ENCODE measurements at places on chromosomes 1 and 21.

GRCh38 chr21:33124889-33125288, 54.9 kb downstream of the OLIG1 start:
- no peak for DNase-seq

DNA sequence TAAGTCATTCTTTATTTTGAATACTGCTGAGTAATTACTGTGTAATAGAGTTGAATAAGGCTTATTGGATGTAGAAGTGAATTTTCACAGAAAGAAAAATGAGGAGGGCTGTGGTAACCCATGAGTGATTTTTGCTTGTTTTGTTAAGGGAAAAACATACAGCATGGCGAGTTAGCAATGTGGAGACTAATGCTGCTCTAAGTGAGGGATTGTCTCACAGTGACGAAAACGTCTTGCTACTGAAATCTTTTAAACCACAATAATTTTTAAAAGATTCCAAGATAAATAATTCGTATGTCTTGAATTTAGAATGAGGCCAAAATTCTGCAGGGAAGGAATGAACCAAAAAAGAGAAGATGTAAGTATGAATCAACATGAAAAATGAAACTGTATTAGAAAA, 16.2 kb upstream of the PLA2G4A start:
- DNase-seq = no peak

GRCh38 chr1:16396591-16396990, 29.5 kb downstream of the SZRD1 start:
- DNase-seq = no peak

GRCh38 chr1:193538003-193538354, 351.6 kb upstream of the B3GALT2 start:
- DNase-seq = no peak

DNA sequence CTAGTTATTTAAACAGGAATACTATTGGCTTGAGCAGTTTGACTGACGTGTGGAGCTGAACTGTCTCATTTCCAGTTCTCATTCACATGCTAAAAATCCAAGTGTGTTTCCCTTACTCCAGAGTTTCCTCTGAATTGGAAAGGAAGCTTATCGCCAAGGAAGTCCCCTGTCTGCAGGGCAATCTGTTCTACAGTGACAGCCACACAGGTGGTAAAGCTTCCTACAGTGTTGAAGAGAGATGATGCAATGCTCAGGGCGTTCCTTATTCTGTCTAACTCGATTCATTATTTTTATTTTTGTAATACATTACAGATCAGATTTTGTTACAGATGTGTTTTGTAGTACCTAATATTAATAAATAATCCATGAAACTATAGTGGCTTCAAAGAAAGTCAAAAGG, 41.3 kb downstream of the ADAMTS5 start:
- no peak for DNase-seq

DNA sequence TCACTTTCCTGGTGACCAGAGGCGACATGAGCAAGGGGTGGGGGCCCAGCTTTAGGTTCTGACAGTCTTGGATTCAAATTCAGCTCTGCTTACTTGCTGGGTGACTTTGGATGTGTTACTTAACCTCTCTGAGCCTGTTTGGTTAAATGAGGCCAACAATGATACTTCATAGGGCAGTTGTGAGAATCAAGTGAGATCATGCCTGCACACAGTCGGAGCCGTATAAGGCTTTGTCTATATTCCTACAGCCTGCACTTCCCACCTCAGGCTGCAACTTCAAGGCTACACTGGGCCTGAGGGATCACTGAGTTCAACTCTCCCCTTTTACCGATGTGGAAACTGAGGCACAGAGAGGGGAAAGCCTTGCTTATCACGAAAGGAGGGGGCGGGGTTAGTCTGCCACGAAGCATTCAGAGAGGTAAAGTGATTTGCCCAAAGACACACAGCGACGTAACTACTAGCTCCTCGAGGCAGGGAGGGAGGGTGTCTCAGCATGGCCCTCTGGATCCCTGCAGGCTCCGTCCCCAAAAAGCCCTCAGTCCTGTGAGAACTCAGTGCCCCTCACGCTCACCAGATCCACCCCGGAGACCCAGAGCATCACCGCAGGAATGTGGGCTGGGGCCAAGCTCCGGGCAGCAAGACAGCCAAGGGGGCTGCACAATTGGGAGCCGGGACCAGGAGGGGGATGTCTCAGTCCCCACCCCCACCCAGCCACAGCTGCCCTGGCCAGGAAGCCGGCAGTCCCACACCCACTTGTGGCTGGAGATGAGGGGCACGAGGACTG, 25.0 kb downstream of the SDC3 start:
- no peak for DNase-seq

DNA sequence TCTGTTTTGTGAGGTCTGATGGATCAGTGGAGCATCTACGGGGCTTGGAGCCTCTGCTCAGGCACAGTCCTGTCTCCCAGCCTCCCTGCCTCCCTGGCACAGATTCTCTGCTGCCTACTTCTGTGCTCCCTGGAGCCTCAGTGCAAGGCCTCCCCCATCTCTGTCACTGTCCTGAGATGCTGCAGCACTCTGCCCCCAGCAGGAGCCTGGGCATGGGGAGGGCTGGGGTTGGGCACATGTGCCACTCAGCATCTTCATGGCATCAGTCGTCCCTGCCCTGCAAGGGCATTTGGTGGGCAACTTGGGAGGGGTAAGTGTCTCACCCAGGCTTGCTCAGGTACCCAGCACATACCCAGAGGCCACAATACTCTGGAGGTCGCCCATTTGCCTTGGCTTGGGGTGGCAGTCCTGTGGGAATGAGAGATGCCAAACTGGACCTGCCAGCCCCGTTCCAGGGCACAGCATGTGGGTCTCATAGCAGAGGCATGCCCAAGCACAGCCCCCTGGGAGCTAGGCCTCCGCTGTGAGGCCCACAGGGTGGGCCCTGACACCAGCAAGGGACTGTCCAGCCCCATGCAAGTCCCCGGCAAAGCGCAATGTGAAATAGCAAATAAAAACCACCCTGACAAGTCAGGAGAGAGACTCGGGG, 28.7 kb downstream of the PADI3 start:
- DNase-seq = no peak

- DNase-seq = no peak
Observed at GRCh38 chr1:243719476-243719875, 130.6 kb downstream of the AKT3 start.

GRCh38 chr1:6859415-6860343, 74.4 kb downstream of the CAMTA1 start:
- no peak for DNase-seq

DNA sequence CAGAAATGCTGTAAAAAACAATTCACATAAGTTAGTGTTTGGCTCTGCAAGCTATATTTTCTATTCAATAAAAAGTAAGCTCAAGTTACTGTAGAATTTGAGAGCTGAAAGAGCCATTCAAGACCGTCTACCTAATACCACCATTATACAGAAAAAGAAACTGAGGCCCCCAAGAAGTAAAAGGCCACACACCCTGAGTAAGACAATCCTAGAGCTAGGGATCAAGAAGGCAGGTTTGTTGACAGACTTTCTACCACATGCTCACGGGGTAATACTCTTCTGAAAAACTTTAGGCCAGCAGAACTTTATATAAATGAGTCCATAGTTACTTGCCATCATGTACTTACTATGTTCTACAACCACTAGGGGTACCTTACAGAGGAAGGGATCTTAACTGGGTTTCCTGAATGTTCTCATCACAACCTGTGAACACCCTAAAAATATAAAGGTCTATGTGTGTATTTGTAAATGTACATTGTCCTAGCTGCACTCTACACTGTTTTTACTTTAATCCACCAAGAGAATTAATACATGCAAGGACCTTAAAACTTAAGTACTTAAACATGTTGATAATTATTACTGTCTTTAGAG, 2.7 kb downstream of the PSMG1 start:
- no peak for DNase-seq

DNA sequence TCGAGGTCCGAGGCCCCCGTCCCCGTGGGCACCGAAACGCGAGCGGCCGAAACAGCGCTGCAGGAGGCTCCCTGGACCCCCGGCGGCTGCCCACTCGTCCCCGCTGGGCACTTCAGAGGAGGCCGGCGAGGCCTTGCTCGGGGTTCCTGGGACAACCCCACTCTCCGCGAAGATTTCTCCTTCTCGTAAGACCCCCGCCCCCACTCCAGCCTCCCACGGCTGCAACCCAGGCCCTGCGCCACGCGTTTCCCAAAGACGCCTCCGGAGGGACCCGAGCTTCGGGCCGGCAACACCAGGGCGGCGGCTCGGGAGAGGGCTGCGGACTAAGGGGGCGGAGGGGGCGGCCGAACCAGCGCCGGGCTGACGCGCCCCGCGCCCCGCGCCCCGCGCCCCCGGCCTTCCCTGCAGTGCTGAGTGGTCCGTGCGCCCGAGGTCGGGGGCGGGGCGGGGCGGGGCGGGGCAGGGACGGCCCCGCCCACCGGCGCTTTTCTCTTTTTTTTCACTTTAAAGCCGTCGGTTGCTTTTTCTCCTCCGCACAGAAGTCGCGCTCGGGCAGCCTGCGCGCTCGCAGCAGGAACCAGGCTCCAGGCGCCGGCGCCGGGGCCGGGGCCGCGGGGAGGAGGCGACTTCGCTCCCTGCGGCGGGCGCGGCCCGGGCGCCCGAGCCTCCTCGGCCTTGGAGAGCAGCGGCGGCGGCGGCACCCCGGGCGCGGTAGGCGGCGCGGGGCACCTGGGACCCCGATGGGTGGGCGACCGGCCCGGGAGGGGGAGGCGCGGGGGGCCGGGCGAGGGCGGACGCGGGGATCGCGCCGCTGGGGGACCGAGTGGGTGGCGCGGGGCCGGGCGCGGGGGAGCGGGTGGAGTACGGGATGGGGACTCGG, at the start of gene SPSB1:
SPSB1 (plus strand) TSS at position 534 of the 880 bp plus-strand sequence. CDS start 62,998 bp downstream, outside the sequence.
- DNase-seq = no peak

- DNase-seq = no peak
Observed at GRCh38 chr1:94979656-94980581, 53.0 kb upstream of the CNN3 start.

GRCh38 chr1:177984136-177984525, 14.3 kb upstream of the SEC16B start:
- no peak for DNase-seq

DNA sequence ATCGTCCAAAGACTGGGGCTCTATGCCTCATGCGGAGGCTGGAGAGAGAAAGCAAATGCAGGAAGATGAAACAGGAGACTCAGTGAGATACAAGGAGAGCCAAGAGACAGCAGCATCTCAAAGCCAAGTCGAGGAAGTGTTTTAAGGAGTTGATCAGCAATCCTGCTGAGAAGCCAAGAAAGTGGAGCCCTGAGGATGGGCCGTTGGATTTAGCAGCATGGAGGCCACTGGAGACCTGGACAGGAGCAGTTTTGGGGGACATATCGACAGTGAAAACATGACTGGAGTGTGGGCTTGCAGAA, 107.4 kb upstream of the ZBTB40 start:
- DNase-seq = no peak

DNA sequence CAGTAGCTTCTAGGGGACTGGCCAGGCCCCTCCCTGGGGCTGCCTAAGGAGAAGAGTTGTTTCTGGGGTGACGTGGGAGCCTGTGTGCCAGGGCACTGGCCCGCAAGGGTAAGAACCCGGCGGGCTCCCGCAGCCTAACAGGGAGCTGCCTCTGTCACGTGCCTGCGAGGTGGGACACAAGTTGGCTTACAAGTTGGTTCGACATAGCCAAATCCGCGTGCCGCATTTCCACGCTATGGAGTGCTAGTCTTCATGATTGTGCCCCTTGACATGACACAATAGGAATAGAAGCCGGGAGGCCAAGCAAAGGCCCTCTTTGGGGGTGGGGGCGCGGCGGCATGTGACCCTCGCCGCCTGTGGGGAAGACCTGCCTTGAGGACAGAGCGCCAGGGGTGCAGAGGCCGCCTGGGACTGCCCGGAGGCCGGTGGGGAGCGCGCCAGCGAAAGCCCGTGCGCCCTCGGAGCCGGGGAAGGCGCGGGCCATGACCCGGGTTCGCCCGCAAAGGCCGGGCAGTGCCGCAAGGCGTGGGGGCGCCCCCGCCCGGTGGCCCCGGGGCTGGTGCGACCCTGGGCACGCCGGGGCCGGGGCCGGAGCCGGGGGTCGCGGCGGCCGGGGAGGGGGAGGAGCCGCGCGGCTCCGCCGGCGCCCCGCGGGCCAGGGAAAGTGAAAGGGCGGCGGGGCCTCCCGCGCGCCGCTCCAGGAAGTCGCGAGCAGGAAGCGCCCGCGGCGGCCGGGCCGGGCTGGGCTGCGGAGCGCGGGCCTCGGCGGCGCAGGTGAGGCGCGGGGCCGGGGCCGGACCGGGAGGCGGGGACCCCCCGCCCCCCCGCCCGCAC, at the start of gene SLC37A1:
SLC37A1 (plus strand) TSS at position 702 of the 834 bp plus-strand sequence. CDS start 4,603 bp downstream, outside the sequence.
- DNase-seq = no peak

DNA sequence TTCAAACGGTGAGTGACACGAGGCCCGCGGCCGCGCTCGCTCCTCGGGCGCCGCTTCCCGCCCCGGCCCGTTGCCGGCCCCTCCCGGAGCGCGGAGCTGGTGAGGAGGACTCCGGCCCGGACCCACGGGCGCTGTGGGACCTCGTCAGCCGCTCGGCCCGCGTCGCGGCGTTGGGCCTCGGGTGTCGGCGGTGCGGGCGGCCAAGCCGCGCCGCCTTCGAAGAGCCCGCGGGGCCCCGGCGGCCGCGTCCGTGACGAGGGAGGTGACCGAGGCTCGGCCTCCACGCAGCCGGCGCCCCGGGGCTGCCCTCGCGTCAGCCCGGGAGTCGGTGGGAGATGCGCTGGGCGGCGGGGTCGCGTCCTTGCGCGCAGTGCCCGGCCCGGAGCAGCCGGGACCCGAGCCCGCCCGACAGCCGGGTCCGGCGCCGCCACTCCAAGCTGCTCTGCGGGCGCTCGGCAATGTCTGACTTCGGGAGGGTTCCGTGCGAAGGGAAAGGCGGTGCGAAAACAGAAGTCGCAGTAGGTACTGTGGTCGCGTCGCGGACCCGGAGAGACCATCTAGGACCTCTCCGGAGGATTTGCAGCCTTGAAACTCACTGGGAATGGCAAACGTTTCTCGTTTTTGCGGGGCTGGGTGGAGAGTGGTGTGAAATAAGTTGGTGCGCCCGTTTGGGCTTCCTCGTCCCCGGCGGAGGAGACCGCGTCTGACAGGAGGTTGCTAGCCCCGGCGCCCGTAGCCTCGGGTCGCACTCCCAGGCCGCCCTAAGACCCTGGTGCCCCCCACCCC, 829 bp downstream of the SPEN start:
- DNase-seq = no peak

DNA sequence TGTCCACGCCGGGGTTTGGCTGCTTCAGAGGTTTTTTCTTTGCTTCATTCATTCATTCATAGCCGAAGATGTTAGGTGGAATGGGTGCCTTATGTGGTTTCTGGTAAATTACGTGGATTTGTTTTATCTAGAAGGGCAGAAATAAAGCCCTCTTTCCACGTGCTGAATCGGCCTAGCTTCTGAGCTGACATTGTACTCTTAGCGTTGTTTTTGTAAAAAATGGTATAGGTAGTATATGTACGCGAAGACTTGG, 1.5 kb downstream of the GALNT2 start:
- DNase-seq = no peak

GRCh38 chr1:236041631-236042618, 23.0 kb downstream of the NID1 start:
- DNase-seq = no peak

GRCh38 chr1:193697115-193697762, 510.8 kb upstream of the B3GALT2 start:
- DNase-seq = no peak

DNA sequence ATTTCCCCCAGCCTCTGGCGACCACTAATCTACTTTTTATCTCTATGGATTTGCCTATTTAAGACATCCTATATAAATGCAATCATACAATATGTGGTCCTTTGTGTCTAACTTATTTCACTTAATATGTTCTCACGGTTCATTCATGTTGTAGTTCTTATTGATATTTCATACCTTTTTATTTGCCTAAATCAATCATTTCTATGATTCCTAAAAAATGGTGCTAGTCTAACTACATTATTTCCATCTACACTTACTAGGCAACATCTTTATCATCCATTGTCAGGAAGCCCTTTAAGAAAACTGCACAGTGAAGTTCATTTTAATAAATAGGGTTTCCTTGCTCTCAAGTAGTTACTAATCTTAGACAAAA, 380 bp upstream of the FBXO28 start:
- no peak for DNase-seq

Measured in NCI-H2107 (cell line).